H54 (cell line): ENCODE measurements at places on chromosomes 6 and 20.

DNA sequence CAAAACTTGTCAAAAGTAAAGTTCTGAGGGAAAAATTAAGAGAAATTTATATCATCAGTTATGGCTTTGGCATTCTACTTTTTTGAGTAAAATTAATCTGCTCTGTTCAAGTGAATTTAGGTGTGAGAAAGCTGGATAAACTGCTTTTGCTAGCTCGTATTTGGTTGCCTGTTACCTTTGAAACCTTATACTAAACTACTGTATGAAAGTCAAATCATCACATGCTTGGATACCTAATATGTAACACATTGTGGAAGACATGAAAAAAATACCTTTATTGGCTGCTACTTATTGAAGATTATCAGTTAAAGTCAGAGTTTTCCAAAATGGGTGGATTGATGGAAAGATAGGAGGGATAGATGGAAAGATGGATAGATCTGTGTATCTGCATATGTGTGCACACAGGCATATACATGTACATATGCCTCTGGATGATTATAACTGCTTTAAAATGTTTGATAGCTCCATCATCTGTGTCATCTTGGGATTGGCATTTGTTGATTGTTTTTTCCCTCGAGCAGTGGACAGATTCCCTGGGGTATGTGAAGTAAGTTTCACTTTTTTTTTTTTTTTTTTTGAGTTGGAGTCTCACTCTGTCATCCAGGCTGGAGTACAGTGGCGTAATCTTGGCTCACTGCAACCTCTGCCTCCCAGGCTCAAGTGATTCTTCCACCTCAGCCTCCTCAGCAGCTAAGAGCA lies 24.3 kb downstream of the SCAF8 start:
- DNase-seq: no peak

DNA sequence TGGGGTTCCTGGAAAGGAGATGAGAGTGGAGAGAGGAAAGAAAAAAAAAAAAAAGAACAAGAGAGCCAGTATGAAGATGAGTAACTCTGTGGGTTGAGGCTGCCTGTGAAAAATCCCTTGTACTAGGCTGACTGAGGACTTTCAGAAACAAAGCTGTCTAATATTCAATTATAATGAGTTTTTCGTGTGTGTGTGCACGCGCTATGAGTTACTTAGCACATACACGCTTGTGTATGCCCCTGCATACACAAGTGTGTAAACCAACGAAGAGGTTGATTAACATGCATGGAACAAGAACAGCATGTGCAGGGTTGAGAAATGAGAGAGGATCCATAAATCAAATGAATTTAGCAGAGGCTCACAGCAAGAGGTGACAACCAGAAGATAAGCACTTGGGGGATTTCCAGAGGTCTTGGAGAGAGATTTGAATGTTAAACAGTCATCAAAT lies 4.8 kb upstream of the RBPJL start:
- DNase-seq: no peak

- DNase-seq: no peak
Observed at GRCh38 chr20:48287021-48287494, 501.8 kb upstream of the SULF2 start.

DNA sequence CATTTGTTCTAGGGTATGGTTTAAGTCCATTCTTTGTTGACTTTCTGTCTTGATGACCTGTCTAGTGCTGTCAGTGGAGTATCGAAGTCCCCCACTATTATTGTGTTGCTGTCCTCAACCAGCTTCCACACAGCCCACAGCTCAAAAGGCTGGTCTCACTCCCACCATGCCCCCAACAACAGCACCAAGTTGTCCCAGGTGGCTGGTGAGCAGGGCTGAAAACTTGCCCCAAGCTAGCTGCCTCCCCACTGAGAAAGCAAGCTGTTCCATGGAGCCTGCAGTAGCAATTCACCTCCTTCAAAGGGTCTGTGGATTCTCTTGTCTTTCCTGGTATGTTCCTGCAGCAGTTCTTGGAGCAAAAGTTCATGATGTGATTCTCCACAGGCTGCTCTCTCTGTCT lies 221.0 kb downstream of the SYNDIG1 start:
- no peak for DNase-seq

DNA sequence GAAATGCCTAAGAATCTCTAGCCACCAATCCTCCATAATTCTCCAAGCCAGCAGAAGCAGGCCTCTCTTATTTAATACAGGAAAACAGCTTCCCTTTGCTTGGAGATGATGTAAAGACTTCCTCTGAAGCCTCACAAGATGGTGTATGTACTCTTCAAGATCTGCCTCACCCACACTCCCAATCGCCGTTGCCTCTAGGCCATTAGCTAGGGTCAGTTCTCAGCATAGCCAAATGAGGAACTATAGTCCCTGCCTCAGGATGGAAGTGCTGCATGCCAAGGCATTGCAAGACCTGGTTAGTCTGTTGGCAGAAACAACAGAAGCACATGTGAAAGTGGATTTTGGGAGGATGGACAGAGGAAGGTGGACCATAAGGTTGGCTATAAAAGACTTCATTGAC lies 139.1 kb downstream of the SCML4 start:
- no peak for DNase-seq

DNA sequence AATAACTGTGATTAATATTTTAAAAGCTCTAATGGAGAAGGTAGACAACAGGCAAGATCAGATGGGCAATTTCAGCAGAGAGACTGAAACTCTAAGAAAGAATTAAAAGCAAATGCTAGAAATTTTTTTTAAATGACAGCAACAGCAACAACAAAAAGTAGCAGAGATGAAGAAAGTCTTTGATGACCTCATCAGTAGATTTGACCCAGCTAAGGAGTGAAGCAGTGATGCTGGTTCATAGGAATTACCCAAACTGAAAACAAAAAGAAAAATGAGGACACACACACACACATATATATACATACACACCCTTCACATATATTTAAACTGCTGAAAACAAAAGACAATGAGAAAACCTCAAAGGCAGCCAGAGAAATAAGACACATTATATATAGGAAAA lies 197.6 kb upstream of the ARID1B start:
- no peak for DNase-seq

- DNase-seq: no peak
Observed at GRCh38 chr6:3412779-3413500, 43.9 kb downstream of the SLC22A23 start.

- DNase-seq: no peak
Observed at GRCh38 chr20:45361793-45362192, 1.2 kb upstream of the SYS1 start.

- DNase-seq: no peak
Observed at GRCh38 chr6:12189150-12189549, 101.0 kb upstream of the EDN1 start.

DNA sequence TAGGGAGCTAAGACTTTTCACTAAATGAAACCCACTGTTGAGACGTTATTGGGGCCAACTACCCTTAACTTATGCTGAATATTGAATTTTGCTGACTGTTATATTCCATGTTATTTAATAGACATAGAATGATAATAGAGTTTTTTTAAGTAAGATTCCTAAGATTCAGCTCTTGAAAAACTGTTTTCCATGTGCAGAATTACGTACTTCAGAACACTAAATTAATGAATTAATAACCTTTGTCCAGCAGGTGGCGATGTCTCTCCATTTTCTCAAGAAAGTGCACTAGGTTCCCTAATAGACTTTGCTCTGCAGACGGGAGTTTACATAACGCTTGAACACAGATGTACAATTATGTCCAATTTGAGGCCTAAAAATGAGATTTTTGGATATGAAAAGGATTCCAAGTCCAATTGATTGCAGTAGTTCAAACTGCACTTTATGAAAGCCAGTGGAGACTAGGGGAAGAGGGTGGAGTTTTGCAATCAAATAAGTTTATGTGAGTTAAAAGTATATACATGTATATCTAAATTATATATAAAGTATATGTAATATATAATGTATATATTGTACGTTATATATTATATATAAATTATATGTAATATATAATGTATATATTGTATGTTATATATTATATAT lies 282.1 kb downstream of the UST start:
- no peak for DNase-seq

DNA sequence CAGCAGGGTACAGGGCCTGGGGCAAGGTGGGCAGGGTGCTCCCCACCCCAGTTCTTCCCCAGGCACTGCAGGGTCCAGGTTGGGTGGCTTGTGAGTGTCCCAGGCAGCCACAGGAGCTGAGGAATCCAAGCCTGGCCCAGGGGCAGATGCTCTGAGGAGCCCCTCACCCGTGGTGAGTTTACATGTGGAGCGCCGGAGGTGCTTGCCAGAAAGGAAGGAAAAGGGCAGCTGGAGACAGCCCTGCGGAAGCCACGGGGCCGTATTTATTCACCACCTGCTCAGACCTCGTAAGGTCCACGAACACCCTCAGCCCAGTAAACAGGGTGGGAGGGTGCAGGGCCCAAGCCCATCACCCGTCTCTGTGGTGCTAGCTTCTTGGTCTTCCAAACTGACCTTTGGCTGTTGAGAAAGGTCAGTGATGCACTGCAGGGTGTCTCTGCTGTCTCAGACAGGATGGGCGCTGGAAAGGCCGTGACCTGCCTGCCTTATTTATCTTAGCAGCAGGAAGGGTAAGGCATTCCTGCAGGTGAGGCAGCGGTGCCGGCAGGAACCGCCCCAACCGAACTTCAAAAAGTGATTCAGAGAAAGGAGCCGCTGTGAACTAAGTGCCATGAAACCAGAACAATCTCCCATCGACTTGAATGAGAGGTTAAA lies 4.0 kb upstream of the FRMD1 start:
- no peak for DNase-seq

DNA sequence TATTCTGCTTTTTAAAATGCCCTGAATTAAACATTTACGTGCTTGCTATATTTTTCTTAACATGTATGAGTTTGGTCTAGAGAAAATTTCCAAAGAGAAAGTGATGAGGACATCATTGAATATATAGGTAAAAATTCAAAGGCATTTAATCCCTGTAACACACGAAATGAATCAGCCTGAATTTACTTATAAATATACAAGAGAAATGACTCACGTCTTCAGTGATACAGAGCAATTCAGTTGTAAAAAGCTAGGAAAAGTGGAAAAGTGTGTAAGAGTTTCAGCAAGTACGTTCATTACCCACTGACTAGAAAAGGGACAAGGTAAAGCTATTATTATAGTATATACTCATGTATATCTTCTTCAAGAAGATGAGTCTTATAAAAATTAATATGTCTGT lies 124.8 kb downstream of the HIVEP1 start:
- no peak for DNase-seq

- no peak for DNase-seq
Observed at GRCh38 chr6:167130008-167130677, 7.2 kb downstream of the CCR6 start.

DNA sequence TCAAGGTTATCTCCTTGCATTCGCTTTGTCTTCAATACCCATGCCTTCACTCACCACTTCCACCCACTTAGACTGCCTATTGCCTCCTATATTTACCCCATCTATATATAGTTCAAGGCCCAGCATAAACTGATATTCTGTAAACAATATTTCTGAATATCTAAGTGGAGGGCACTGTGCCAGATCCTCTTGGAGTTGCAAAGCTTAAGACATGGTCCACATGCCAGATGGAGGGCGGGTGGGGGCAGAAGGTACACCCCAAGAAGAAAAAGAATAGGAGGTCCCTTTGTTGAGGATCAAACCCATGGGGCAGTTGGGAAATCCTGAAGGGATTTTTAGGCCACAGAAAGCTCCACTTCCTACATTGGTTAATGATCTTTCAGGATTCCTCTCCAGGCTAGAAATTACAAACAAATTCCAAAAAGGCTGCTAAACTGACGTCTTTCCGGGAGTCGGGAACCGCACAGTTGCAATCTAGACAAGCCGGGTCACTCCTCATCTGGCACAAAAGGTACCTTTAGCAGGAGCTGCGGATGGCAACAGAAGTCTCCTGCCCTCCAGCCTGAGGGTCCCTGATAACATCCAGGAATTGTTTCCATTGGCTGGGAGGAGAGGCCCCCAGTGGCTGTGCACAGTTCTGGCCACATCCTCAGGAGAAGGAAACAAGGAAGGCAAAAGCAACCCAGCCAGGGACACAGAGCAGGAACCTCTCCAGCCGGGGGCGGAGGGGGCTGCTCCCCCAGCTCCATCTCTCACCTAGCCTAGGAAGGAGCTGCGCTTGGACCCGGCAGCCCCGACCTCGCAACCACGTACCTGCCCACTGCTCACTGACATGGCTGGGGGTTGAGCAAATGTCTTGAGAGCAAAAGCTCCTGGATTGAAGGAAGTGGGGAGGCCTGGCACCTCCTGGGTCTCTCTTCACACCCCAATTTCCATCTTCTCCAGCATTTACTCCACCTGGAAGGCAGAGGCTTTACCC lies 5.9 kb upstream of the LPIN3 start:
- no peak for DNase-seq

DNA sequence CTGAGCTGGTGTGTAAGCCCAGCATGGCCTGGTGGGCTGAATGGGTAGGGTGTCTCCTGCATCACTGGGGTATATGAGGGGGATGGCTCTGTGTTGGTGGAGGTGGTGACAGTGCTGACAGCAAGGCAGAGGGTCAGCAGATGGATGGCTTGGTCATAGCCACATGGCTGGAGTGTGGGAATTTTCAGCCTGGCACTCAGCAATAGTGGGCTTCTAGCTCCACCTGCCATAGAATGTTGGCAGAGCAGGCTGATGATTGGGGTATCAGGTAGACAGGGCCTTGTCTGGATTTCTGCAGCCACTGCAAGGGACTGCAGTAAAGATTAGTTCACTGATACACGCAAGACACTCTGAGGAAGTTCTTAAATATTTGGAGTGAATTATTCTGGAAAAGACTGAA lies 137.5 kb upstream of the BACH2 start:
- no peak for DNase-seq

DNA sequence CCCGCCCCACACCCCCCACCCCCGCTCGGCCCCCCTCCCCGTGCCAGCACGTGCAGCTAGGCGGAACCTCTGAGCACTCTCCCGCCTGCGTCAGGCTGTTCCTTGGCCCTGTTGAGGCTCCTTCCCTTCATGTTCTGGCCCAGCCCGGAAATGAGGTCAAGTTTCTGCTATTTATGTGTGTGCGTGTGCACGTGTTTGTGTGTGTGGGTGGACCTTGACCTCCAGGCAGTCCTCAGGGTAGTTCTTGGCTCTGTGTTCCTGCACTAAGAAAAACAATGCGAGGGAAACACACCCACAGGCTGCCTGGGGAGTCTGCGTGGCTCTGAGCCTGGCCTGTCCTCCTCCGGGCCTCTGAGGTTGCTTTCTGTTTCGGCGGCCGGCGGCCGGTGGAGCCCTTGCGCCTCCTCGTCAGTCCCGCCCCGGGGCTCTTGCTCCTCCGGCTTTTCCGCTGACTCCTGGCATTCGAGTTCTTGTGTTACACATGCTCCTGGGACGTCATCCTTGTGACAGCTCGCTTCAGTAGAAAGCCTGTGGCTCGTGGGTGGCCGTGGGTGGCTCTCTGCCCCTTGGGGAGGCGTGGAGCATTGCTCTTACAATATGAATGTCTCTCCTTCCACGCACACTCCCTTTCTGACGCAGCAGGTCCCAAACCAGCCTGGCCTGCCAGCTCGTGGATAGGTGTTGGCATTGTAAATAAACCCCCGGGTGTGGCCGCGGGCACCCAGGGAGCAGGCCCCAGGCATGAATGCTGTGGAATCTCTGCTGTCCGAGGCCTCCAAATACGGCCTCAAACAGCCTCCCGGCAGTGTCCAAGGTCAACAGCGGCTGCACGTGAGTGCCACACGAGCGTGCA lies 10.0 kb downstream of the SLCO4A1 start:
- DNase-seq: peak; percentile 99

GRCh38 chr6:12567682-12568081 lies 148.9 kb upstream of the PHACTR1 start:
- DNase-seq: no peak
